Activated T-helper 1 cell treated with Interleukin-2 at 50 U/mL for 16 hours (primary cell): ENCODE measurements at places on chromosomes 12 and 14.

DNA sequence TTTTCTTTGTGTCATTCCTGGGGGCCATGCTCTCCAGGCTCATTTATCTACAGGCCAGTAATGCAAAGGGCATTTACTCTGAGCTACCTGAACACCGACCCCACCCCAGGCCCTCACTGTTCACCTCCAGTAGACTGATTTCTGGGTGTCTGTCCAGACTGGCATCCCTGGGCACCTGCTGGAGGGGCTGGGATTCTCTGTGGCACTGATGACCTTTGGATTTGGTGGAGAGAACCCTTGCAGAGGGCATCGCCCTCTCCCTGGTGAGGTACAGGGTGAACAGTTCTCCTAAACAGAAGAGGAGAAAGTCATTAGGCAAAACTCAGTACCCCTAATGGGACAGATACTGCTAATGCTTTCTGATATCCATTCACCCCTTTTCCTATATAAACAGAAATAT lies 27.1 kb upstream of the RIMBP2 start:
- no peak for DNase-seq

GRCh38 chr12:46367351-46368029 lies 5.1 kb downstream of the SLC38A2 start:
- DNase-seq = no peak

GRCh38 chr12:79560225-79560889 lies 130.4 kb downstream of the PAWR start:
- DNase-seq = no peak

GRCh38 chr14:53570411-53571387 lies 385.9 kb downstream of the BMP4 start:
- DNase-seq = no peak

GRCh38 chr12:61810486-61810885 lies 449.7 kb upstream of the USP15 start:
- no peak for DNase-seq
